ENCODE measurements at places on chromosomes 7 and 10. TPM values are rescaled to one million over a fixed set of nuclear protein-coding genes. Genes with fewer than 3 reads are reported as not detected.

DNA sequence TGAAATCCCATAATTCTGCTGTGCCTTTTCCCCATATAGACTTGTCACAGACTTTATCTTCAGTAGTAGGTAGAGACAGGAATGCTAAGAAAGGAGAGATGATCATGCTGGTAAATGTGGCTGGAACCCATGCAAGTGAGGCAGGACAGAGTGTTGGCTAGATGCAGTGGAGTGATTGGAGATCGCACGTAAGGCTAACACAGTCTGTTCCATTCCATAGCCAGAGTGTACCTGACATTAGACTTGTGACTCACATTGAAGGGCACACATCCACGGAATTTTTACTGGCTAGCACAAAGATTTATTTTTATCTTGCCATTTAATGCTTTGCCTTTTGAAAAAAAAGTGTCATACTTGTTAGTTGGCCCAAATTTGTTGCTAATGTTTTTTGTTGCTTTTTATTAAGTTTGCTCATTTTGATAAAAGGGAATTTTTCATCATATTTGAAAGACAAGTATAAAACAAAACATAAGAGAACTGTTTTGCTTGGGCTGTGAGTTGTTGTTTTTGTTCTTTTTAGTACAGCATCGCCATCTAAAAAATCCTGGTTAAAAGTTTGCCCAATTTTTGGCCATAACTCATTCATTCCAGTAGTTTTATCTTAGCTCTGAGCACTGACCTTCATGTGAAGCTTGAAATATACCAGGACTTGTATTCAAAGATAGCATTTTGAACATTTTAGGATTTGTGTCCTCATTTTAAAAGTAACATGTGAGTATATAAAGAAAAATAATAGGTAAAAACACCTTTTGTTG, 81.0 kb downstream of the CPED1 start:
- peaks cover 24% of the 10 kb centered on the region for H3K27me3 ChIP-seq
- no peak overlapping the region for H3K4me3 ChIP-seq
- no peak for DNase-seq
- no peaks in the 10 kb centered on the region for H3K36me3 ChIP-seq
- H3K4me1 ChIP-seq = no peaks in the 10 kb centered on the region

DNA sequence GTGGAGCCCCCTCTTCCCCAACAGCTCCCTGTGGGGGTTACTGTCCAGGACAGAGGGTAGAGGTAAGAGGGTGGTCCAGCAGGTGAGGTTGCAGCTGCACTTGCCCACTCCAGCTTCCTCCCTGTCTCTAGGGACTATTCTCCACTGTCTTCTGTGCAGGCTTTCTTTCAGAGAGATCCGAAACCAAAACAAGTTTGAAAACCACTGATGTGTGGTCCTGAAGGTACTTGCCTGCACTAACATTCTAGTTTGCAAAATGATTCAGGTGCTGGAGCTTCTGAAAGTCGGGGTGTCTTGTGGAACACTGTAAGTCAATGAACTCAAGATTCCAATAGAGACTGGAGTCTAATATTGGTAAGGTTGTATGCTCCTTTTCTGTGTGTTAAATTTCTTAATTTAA, 63.1 kb downstream of the BLNK start:
- H3K36me3 ChIP-seq = no peaks in the 10 kb centered on the region
- no peak overlapping the region for H3K27ac ChIP-seq
- H3K27me3 ChIP-seq = peaks cover 6% of the 10 kb centered on the region
- no peaks in the 10 kb centered on the region for H3K4me1 ChIP-seq
- no peak overlapping the region for H3K4me3 ChIP-seq

- DNase-seq = no peak
- H3K27me3 ChIP-seq = peaks cover 15% of the 10 kb centered on the region
These were observed 75.9 kb upstream of the SCIN start for GRCh38 chr7:12494687-12495024.

CYP26A1 gene
- not detected for total RNA-seq

IL2RA gene
- 1,110 TPM for total RNA-seq

GPR22 gene
- total RNA-seq = not detected

DNA sequence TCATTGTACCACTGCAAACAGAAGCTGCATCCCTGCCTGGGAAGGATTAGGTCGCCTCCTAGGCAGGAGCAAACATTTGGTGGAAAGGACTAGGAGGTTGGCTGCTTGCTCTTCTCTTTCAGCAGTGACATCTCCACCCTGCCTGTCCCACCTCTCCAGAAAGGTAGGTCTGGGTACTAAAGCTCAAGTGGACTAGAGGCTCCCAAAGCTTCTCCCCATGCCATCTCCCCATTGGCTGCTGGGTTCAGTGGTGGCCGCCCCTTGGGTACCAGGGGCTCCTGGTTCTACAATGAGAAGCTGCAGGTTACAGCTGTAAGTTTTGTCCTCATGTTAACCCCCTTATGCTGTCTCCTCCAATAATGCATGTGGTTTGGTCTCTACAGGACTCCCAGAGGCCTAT, 180.7 kb upstream of the MKI67 start:
- H3K36me3 ChIP-seq = no peaks in the 10 kb centered on the region
- peaks cover 6% of the 10 kb centered on the region for H3K27me3 ChIP-seq
- H3K4me1 ChIP-seq = no peaks in the 10 kb centered on the region
- DNase-seq = no peak
- H3K4me3 ChIP-seq = no peak overlapping the region

DNA sequence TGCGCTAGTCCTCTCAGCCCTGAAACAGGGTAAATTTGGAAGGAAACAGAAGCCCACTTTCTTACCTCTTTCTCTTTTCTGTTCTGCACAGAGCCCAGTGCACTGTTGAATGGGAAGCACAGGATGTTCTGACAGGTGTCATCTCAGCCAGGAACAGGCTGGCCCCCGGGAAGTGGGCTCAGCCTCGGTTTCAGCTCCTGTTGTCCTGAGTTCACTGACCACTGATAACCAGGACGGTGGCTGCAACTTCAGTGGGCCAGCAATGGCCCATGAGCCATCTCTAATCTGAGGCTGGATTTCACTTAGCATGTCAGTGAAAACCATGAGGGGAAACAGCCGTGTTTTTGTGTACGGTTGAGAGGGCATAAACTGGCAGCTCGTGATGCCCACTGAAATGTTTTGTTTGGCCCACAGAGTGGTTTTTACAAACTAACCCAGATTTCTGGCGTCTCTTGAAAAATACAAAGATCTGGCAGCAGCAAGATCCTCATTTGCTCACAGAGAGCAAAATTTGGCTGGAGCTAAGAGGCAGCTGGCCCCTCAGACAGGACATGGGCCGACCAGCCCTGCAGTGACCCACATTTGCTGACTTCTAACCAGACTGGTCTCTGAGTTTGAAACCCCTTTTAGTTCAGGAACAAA, 455.9 kb downstream of the PAXIP1 start:
- no peak overlapping the region for H3K27ac ChIP-seq
- no peaks in the 10 kb centered on the region for H3K27me3 ChIP-seq
- DNase-seq = no peak
- H3K4me3 ChIP-seq = no peak overlapping the region

DNA sequence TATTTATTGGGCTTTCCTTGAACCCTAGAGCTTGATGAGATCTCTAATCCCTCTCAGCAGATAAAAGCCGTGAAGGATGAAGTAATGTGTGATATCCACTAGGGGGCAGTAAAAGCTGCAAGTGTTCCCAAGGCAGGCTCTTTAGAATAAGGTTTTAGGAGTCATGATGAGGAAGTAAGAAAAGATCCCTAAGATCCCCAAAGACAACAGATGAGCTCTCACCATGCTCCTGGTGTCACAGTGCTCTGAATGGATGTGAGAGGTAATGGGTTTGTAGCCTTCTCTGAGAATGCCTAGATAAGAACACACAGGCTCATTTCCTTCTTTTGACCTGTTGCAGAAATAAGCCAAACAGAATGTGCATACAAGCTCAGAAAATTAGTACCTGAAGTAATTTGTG, 70.4 kb upstream of the ITPRID1 start:
- H3K4me3 ChIP-seq = no peak overlapping the region
- H3K27me3 ChIP-seq = no peaks in the 10 kb centered on the region
- DNase-seq = no peak
- H3K36me3 ChIP-seq = no peaks in the 10 kb centered on the region

- H3K27me3 ChIP-seq = peaks cover 59% of the 10 kb centered on the region
- no peak overlapping the region for H3K4me3 ChIP-seq
- no peak overlapping the region for H3K27ac ChIP-seq
These were observed 3.1 kb upstream of the RBP4 start for GRCh38 chr10:93604146-93604545.

Measured in activated T-cell treated with anti-CD3 and anti-CD28 coated beads, Interleukin-2, amount 50 U/mL, for 72 hours (primary cell).